ENCODE measurements at places on chromosomes 3 and 15.

GRCh38 chr3:150761831-150762661, 923 bp downstream of the SIAH2 start:
- no peak for DNase-seq

GRCh38 chr3:34073961-34074360, 275.5 kb downstream of the PDCD6IP start:
- no peak for DNase-seq

DNA sequence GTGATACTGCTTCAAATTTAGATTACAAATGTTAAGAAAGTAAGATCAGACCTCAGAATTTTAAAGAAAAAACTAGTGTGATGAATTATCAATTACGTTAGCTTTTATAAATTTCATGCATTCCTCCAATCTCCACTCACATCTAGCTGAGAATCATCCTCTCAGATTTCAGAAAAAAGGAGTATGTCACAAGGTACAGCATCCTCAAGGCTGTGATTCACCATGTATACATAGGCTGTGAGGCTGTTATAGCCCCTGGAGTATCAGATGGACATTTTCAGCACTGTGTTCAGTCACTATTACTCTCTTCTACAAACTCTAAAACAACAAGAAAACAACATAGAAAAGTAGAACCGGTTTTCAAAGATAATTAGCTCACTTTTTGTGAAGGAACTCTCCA, 214.4 kb downstream of the PCCB start:
- DNase-seq = no peak

DNA sequence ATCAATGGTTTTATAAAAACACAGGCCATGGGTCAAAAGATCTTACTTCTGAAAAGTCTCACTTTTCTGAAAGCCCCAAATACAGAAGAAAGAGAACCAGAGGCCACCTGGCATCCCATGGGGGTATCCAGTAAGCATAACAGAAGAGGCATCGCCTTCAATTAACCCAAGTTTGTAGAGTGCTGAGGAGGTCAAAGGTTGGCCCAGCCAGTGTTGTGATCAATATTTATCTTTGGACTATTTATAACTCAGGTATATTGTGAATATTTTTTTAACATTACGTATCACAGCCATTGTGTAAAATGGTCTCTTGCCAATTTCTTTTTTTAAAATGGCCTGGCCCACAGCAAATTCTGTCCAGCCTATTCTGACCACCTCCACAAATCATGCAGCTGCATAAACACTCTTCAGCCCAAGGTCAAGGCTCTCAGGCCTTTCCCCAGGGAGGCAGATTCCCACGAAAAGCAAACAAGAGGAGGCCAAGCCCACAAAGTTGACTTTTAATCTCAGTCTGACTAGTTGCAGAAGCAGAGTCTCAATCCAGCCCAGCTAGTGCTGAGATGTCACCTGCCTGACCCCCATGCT, 26.2 kb upstream of the SPTBN5 start:
- DNase-seq = no peak

GRCh38 chr15:39585389-39585841, 4.5 kb downstream of the THBS1 start:
- no peak for DNase-seq

- DNase-seq = no peak
Measured at GRCh38 chr3:105731686-105732085, 137.1 kb downstream of the CBLB start.

GRCh38 chr15:73265536-73266153, 103.1 kb downstream of the HCN4 start:
- DNase-seq = no peak

GRCh38 chr3:185767002-185767688, 57.7 kb downstream of the IGF2BP2 start:
- no peak for DNase-seq

DNA sequence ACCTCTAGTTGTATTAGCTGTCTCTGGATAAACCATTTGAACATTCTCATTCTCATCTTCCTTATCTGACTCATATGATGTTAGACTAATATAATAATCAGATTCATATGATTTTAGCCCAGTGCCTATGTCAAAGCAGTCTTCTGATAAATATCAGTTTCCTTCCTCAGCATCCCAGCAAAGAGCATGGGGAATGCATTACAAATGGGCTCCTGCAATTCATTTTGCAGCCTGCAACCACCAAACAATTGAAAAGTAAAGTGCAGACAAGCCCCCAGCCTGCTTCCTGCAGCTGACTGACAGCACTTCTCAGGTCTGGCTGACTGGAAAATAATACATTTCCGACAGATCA, 78.2 kb upstream of the STAC start:
- no peak for DNase-seq

GRCh38 chr3:23840521-23840920, 34.8 kb downstream of the UBE2E1 start:
- DNase-seq = no peak

DNA sequence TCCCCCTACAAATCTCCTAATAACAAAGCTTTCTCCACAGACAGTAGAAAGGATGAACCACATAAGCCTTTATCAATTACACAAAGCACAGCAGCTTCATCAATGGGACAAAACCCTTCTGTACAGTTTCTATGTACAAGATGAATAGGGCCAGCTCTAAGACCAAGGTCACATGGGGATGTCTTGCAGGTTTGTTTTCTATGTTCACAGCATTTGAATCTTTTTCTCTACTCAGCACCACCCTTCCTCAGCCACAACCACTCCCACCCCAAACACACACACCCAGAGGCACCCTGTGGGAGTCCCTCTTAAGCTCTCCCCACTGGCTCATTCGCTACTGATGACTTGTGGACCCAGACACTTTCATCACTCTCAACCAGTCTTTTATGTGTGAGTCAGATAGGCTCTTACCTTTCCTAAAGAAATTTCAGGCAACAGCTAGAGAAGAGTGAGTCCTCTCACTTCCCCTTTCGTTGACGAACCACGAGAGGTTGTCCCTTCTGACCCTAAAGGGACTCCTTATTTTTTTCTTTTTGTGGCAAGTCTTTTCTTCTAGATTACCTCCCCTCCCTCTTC, 57.9 kb downstream of the ARHGAP31 start:
- no peak for DNase-seq

GRCh38 chr3:190258634-190259033, 63.6 kb downstream of the CLDN1 start:
- no peak for DNase-seq

DNA sequence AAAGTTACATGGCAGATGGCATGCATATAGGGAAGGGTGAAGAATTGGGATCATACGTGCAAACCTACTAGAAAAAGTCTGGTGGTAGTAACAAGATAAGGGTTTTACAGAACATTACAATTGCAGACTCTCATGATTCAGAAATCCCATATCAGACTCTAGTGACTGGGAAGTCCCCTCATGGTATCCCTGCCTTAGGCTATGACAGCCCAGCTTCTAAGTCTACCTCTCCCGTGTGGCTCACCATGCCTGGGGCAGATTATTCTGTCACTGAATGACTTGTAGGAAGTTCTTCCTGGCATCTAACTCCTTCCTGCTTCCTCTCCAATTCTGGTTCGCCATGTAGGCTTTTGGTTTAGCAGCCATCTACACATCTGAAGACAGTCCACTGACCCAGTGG, 5.7 kb upstream of the SLC6A11 start:
- no peak for DNase-seq

GRCh38 chr3:46699676-46700523, 1.3 kb upstream of the TMIE start:
- DNase-seq = no peak

- DNase-seq = no peak
Measured at GRCh38 chr15:81929557-81929956, 116.3 kb downstream of the MEX3B start.

DNA sequence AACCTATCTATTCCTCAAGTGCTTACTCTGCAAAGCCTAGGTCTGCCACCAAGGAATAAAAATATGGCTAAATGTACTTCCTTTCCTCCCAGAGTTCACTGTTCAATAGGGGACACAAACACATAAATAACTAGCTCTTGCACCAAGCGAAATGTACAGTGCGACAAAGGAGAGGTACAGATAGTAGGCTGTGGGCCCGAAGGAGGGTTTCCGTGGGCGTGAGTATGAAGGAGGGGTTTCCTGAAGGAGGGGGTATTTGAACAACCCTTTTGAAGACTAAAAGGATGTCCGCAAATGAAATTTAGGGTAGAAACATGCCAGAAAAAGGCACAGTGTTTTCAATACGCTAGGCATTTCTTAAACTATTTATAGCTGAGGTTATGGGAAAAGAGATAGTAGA, 207.9 kb downstream of the LPP start:
- DNase-seq = no peak

- no peak for DNase-seq
Measured at GRCh38 chr15:83816124-83816883, 162.4 kb downstream of the ADAMTSL3 start.

DNA sequence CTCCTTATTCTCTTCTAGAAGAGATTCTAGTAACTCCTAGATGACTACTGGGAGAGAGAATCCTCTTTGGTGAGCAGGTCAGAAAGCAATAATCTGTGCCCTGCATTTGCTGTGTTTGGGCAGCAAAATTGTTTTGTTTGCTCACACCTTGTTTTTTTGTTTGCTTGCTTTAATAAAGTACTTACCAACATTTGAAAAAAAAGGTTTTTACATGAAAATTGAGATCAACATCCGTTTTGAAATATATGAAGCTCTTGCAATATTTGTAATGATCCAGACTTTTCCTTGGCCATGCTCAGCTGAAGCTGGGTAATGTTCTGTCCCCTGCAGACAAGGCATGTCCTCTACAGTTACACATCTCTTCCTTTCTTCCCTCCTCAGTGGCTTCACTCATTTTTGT, 62.2 kb downstream of the DIPK2A start:
- DNase-seq = no peak

GRCh38 chr3:27193056-27193455, 176.1 kb downstream of the NEK10 start:
- DNase-seq = no peak

DNA sequence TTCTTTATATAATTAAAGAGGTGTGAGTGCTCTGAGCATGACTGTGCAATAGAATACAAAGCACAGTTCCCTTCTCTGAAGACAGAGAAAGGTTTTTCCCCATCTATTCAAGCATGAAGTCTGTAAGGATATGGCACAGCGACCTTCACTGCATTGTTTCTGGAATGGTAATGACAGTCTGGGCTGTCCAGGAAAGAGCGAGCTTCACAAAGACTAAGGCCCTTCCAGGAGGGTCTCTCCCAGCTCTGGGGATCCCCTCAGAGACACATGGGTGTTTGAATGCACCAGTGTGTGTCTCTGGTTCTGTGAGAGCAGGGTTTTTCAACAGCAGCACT, 179.9 kb upstream of the NR2E3 start:
- no peak for DNase-seq

GRCh38 chr3:116863822-116864589, 154.4 kb downstream of the TUSC7 start:
- no peak for DNase-seq

DNA sequence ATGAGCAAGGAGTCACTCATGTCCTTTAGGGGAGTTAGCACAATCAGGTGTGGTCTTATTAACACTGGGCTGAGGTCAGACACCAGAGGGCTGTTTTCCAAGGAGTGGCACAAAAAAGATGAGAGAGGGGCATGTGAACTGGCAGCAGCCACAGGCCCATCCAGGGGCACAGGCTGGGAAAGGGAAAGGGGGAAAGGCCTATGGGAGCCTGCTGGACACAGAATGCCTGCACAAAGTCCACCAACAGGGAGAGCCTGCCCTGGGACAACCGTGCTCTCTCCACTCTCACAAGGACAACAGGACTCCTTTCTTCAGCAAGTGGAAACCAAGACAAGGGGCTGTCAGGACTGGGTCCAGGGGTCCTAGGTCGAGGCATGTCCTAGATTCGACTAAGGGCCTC, 109.6 kb downstream of the ADCY5 start:
- DNase-seq = no peak

- no peak for DNase-seq
Measured at GRCh38 chr3:13827699-13828098, 52.2 kb downstream of the WNT7A start.

DNA sequence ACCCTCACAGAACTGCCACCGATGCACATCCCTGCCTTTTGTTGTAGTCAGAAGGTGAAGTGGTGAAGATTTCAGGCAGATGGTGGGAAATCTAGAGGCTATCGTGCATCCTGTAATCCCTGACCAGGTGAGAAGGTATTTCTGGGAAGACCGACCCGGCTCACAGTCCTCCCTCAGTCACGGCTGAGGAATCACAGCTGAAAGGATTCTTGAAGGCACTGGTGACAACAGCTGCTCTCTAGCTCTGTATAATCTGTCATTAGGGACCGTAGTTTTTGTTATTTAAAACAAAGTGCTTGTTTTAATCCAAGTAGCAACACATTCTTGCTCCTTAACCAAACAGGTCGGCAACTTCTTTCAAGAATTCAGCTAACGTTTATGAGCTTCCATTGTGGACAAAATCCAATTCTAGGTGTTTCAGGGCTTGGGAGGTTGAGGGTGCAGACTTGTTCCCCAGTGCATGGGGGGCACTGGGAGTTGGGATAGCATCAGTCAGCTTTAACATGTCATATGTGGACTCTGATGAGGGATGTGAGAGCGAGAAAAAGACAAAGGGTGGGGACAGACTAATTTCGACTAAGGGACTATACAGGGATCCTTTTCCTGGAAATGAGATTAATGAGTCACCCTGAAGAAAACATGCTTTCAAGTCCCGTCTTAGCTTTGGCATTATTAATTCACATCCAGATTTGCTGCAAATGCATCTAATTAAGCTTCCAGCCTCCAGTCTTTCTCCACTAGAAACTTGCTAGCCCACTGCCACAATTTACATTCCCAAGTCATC, 141.0 kb upstream of the RASGRP1 start:
- DNase-seq = no peak

GRCh38 chr3:21551019-21551418, 200.0 kb downstream of the ZNF385D start:
- no peak for DNase-seq

GRCh38 chr3:73766599-73767381, 142.0 kb upstream of the PDZRN3 start:
- no peak for DNase-seq

DNA sequence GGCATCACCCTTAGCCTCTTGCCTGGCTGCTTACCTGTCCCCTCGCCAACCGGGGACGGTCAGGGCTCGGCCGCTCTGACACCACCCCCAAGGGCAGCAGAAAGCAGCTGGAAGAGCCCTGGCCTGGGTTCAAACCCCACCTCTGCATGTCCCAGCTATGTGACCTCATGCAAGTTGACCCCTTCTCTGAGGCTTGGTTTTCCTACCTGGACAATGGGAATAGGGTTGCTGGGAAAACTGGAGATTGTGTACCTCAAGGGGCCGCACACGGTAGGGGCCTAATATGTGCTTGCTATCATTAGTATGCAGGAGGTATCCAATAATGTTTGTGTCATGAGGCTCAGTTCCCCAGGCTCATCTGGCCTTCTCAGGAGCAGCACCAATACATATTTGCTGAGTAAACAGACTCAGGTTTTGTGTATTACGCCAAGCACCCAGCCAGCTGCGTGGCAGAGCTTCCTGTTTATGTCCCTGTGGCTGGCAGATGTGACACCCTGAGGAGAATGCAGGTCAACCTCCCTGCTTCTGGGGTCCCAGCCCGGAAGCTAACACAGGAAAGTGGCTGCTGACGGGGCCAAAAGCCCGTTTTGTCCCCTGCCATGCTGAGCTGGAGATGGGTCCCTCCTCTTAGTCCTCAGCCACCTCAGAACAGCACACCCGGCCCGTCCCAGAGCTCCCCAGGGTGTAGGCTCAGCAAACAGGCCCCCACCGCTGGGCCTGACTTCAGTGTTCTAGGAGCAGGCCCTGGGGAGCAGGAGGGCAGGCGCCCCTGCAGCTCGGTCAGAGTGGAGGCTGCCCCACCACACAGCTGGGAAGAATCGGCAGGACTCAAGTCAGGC, 29.7 kb downstream of the PLXND1 start:
- DNase-seq = no peak

GRCh38 chr3:58066842-58067241, 58.6 kb downstream of the FLNB start:
- no peak for DNase-seq

GRCh38 chr3:98914210-98915080, 12.9 kb upstream of the DCBLD2 start:
- DNase-seq = no peak

Measured in cortex of kidney (tissue), 1 donor.